ENCODE measurements at places on chromosomes 4 and X.

GRCh38 chrX:110588164-110588563, 207.5 kb downstream of the CHRDL1 start:
- DNase-seq = no peak

DNA sequence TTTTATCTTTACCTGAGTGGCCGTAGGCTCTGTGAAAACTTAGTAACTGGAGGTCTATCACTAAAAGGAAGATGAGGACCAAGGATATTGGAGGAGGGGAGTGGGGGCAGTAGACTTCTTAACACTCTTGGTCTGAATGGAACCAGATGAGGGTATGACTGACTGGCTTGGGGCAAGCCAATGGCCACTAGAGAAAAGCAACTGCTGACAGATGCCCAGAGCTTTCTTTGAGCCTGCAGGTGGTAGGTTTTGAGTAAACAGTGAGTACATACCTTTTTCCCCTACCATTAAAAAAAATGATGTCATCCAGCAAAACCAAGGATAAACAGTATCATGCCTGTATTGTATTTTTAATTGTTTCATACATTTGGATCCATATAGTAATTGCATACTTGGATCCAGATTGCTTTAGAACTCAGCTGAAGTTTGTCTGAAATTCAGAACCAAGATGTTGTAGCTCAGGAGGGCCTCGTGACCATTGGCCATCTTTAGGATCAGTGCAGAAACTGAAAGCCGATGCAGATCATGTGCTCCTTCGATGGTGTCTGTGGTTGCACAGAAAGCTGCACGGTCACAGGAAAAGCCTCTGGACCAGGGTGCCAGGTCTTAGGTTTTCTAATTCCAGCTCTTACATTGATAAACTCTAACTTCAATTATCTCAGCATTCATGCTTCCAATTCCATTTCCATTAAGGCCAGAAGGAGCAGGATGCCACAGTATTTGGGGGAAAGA, 131.0 kb downstream of the PDGFRA start:
- no peak for DNase-seq

DNA sequence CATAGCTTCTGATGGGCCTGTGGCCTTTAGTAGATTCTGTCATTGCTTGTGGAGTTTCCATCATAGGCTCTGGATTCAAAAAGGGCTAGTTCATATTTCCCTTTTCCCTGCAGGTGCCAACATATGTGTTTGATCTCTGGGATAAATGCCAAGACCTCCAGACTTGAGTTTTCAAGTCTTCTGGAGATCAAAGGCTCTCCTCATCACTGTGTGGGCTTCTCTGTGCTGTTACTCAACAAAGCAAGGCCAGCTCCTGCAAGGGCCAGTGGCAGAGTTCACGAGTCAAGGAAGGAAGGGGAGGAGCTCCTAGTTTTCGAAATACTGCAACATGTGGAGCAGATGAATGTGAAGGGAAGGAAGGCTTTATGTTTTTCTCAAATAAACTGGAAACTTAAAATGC, 62.7 kb upstream of the SCML1 start:
- DNase-seq = no peak

DNA sequence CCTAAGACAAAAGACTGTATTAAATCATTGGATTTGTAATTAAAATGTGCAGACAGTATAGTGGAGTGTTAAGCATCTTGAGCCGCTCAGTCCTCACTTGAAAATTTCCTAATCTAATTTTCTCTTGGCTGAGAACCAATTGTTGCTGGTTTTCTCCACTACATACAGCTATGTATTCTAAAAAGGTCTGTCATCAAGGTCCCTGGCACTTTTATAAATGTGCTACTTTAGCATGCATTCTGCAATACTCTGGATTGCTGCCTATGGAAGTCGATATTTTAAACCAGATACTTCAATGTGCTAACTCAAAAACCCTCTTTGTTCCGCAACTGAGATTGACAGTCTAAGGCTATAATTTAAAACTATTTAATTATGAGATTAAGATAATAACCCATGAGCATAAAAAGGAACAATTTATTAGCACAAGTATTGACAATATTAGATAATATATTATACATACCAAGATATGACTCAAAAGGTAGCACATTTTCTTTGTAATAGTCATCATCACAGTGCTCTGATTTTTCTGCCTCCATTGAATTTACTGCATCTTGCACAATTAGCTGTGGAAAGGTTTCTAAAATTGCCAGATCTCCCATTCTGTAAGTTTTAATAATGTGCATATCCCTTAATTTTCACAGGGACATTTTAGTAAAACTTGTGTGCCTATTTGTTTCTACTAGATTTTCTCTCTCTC, 815.1 kb downstream of the ADGRL3 start:
- DNase-seq = no peak

DNA sequence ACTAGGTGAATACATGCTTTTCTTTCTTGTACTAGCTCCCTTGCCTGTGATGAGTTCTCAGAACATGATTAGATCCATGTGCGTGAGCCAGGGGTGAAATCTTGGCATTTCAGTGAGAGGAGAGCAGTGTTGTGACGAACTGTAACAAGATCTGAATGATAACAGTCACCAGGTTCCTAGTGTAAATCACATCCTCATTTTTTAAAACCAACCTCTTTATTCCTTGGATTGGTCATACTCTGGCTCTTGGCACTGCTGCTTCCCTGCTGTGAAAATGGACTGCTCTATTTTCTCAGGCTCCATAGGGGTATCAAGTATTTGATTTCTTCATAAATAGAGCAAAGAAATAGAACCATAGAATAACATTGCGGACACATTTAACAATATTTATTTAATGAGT, 206.3 kb downstream of the SLC4A4 start:
- no peak for DNase-seq

DNA sequence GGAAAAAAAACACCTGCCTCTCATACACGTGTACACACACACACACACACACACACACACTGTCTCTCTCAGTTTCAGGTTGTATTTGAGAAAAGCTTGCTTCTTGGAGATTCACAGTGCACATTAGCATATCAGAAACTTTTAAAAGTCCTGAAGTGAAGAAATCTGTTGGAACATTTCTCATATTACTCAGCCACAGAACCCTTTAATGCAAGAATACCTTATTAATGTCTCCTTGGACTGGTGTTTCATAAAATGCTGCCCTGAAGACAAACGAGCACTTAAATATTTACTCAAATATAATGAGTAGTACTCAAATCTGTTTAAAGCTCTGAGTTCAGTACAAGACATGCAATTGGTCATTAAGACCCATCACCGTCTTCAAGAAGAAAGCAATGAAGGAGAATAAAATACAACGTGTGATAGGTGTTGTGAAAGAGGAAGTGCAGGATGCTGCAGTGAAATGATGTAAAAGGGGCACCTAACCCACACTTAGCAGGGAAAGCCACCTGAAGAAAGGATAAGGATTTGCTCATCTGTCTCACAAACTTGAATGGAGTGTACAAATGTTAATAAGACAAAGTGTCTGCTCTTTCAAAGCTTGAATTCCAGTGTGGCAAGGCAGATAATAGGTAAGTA, 57.0 kb downstream of the DCLK2 start:
- DNase-seq = no peak

DNA sequence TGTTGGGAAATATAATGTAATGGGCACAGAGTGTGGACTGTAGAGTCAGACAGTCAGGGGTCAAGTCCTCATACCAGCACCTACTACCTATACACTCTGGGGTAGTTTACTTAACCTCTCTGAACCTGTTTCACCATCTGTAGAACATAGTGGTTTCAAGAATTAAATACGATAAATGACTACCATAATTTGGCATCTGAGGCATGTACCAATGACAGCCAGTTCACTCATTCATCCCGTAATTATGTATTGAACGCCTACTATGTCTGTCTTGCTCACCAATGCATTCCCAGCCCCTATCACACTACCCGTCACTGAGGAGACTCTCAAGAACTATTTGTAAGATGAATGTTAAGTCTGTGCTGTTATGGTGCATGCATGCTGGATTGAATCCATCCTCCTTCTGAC, 2.0 kb upstream of the FGB start:
- DNase-seq = no peak

DNA sequence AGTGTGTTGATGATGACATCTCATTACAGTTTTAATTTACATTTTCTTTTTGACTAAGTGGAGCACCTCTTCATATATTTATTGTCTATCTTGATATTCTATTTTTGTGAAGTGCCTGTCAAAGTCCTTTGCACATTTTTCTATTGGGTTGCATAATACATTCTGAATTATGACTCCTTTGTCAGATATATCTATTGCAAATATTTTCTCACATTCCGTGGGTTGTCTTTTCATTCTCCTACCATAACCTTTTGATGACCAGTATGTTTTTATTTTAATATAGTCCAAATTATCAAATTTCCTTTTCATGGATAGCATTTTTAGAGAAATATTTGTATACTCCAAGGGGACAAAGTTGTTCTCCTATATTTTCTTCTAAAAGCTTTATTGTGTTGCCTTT, 126.4 kb downstream of the PJA1 start:
- DNase-seq = no peak

DNA sequence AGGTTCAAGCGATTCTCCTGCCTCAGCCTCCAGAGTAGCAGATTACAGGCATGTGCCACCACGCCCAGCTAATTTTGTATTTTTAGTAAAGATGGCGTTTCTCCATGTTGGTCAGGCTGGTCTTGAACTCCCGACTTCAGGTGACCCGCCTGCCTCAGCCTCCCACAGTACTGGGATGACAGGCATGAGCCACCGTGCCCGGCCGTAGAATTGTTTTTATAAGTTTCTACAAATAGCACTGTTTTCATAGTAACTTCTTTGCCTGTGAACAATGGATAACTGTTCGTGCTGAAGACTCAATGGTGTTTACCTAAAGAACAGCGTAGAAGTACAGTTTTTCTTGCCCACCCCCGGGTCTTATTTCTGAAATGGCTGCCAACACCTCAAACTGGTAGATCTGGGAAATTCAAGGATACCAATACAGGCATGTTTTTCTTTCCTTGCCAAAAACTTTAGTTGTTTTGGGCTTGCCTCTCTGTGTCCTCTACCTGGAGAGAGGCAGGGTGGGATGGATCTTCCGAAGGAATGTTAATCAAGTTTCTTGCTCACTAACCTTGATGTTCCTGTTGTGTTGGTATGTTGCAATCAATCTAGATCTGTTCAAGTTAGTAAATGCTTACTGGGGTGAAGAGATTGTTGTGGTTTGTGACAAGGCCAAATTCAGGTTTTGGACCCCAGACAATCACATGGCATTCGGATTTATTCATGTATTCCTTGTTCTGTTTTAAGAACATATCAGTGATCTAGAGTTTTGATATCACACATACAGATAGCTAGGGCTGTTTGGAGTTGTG, 2.8 kb upstream of the RUFY3 start:
- no peak for DNase-seq

- DNase-seq = no peak
Measured at GRCh38 chrX:69309074-69309792, 144.0 kb upstream of the PJA1 start.

DNA sequence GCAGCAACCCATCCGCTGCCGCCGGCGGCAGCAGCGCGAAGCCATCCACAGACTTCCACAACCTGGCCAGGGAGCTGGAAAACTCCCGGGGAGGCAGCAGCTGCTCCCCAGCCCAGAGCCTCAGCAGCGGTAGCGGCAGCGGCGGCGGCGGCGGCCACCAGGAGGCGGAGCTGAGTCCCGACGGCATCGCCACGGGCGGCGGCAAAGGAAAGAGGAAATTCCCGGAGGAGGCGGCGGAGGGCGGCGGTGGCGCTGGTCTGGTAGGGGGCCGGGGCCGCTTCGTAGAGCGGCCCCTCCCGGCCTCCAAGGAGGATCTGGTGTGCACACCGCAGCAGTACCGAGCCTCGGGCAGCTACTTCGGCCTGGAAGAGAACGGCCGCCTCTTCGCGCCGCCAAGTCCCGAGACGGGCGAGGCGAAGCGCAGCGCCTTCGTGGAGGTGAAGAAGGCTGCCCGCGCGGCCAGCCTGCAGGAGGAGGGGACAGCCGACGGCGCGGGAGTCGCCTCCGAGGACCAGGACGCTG, 4.9 kb downstream of the PRDM8 start:
- DNase-seq = peak; percentile 80

- no peak for DNase-seq
Measured at GRCh38 chr4:186946682-186947294, 223.1 kb upstream of the FAT1 start.

DNA sequence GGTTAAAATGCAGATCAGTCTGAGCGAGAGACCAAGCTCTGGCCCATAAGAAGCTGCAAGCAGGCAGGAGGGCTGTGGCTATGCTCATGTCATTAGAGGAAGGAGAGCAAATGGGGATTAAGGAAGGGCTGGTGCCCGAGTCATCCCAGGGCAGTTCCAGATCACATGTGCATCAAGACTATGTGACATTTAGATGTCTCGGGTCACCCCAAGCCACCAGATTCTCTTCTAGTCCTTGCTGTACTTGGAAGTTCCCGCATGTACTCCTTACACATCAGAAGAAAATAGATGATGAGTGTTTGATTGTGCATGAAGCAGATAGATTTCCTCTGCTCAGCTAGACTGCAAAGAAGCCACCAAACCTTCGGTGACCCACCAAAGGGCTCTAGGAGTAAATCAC, 42.1 kb upstream of the KLHL34 start:
- no peak for DNase-seq

GRCh38 chr4:43822621-43823020, 626.0 kb downstream of the KCTD8 start:
- no peak for DNase-seq

DNA sequence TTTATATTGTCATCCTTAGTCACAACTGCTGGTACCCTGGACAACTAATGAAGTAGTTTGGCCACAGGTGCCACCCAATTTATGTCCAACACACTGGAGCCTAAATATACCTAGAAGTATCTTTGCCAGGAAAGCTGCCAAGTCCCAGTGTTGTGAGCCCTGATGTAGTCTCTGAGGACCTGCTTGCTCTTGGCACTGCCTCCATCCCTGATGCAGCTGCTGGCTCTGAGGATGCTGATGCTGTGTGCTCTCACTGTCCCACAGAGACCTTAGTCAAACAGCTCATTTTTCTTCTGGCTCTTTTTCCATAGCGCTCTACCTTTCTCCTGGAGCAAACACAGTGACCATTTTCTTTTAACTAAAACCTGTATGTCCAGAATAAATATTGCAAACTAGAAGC, 1535.4 kb upstream of the ADGRL3 start:
- no peak for DNase-seq

- DNase-seq = no peak
Measured at GRCh38 chr4:7287274-7287917, 95.1 kb downstream of the SORCS2 start.

DNA sequence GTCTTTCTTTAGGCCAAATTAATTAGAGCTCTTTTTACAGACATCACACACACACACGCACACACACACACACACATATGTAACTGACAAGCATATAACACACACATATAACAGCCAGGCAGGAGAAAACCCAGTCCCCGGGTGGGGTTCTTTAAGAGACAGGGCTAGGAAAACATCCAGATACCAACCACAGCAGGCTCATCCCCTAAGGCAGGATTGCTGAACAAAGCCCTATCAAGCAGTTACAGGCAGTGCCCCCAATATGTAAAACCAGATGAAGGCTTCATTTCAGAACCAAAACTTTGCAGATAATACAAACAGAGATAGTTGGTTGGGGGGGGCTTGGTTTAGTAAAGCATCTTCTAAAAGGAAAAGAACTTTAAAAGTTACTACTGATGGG, 18.0 kb upstream of the FAM47E start:
- DNase-seq = no peak

GRCh38 chr4:158786955-158787354, 18.1 kb downstream of the FNIP2 start:
- DNase-seq = no peak
